ENCODE measurements at places on chromosomes 6 and 20.
A peak's percentile ranks its signal among the peaks of the same experiment; 100 is the strongest.

DNA sequence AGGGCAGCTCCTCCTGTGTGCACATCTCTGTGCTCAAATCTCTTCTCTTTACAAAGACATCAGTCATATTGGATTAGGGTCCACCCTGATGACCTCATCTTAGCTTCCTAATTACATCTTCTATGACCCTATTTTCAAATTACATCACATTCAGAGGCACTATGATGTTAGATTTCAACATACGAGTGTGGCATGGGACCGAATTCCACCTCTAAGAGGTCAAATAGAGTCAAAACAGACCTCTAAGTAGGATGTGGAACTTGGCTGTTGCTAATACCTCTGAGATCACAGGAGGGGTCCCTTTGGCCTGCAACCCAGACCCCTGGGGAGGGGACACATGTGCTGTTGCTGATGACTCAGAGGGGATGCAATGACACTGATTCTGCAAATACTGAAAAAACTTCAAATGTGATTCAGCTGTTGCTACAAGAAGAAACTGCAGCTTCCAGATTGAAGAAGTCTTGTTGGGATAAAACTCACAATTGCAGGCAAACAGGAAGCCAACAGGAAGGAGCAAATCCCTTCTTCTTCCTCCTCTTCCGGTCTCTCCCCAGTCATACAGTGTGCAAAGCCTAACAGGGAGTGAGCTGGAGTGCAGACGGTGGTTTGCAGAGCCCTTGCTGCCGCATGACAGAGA, 216.2 kb downstream of the MYLK4 start:
- no peak for DNase-seq

DNA sequence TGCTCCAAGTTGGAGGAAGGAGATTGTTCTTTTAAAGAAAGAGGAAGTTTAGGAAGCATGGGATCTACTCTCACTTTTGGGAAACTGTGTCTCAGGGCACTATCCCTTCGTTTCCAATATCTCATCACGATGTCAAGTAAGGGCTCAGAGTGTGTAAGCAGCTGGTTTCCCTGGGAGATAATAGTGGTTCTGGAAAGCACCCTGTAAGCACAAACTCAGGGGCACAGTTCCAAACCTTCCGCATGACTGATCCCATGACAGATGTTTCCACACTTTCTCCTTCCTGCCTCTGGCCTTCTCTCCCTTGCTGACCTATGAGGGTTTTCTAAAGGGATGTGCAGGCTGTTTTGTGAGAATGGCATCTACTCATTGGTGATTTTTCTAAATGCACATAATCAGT, 33.9 kb downstream of the ADTRP start:
- DNase-seq = no peak

DNA sequence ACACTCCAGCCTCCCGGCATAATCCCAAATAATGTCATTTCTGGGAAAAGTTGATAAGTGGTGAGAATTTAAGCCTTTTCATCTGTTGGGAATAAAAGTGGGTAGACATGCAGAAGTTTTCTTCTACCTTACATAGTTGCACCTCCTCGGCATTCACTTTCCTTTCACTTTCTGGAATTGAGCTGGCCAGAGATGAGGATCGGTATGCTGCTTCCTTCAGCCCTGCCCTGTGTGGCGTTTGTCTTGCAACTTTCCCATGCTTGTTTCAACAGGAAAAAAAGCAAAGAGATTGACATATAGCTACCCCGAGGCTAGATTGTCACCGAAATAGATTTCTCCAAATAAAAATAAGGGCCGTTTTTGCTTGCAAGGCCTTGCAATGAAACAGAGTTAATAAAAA, 65.8 kb upstream of the JAG1 start:
- no peak for DNase-seq

DNA sequence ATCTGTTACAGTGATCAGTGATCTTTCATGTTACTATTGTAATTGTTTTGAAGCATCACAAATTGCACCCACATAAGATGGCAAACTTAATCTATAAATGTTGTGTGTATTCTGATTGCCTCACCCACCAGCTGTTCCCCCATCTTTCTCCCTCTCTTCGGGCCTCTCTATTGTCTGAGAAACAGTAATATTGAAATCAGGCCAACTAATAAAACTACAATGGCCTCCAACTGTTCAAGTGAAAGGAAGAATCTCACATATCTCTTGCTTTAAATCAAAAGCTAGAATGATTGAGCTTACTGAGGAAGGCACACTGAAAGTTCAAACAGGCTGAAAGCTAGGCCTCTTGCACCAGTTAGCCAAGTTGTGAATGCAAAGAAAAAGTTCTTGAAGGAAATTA, 141.2 kb downstream of the CDK19 start:
- DNase-seq = no peak

- DNase-seq = no peak
These were observed 298.1 kb upstream of the TCF21 start for GRCh38 chr6:133590814-133591213.

- DNase-seq = no peak
These were observed 6.4 kb upstream of the SLC2A12 start for GRCh38 chr6:134058622-134059366.

DNA sequence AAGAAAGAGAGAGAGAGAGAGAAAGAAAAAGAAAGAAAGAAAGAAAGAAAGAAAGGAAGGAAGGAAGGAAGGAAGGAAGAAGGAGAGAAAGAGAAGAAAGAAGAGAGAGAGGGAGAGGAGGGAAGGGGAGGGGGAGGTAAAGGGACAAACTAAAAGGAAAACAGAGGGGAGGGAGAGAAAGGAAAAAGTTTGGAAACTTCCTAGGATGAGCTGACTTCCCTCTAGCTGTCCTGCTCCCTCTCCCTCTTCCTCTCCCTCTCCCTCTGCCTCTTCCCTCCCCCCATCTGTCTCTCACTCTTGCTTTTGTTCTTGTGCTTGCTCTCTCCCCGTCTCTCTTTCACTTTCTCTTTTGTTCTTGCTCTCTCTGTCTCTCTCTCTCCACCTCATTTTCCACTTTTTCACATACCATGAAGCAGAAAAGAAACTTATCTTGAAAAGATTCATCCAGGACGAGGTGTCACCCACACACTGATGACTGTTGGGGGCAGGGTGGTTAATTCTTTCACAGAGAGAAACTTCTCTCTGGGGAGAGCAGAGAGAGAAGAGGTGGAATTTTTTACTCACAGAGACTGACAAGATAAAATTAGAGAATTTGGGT, 56.4 kb upstream of the DUSP22 start:
- DNase-seq = no peak

GRCh38 chr20:49534255-49534712, 33.7 kb downstream of the PTGIS start:
- peak; percentile 51 for DNase-seq

DNA sequence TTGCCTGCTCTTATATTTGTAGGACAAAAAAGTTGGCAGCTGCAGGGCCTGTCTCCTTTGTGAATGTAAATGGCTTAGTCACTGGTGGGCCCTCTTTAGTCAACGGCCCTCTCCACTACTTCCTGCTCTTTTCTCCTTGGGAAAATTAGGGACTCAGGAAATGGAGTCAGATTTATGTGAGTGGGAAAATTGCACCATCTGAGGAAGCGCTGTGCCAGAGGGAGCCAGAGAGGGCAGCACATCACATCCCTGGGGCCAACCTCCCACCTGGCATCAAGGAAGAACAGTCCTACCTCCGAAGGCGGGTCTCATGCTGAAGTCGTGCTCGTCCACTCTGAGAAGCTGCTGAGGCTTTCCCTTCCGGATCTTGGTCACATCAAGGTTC, 15.6 kb downstream of the GABRR2 start:
- no peak for DNase-seq

DNA sequence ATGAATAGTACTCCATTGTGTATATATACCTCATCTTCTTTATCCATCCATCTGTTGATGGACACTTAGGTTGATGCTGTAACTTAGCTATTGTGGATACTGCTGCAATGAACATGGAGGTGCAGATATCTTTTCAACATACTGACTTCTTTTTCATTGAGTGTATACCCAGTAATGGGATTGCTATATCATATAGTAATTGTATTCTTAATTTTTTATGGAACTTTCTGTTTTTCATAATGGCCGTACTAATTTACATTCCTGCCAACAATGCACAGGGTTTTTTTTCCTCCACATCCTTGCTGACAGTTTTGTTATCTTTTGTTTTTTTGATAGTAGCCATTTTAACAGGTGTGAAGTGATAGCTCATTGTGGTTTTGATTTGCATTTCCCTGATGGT, 5.2 kb downstream of the CCN2 start:
- DNase-seq = no peak

- no peak for DNase-seq
These were observed 6.2 kb upstream of the KCNQ2 start for GRCh38 chr20:63478346-63479302.

GRCh38 chr6:130980310-130981032, 82.6 kb downstream of the EPB41L2 start:
- no peak for DNase-seq

GRCh38 chr20:2751878-2752566, 48.4 kb downstream of the CPXM1 start:
- DNase-seq = no peak

GRCh38 chr20:61056116-61056515, 195.9 kb upstream of the CDH4 start:
- DNase-seq = no peak

GRCh38 chr20:9457136-9457535, 57.3 kb upstream of the LAMP5 start:
- no peak for DNase-seq

GRCh38 chr6:112163295-112164257, 76.2 kb downstream of the FAM229B start:
- DNase-seq = peak; percentile 49
